ENCODE measurements at places on chromosomes 6 and 20.

DNA sequence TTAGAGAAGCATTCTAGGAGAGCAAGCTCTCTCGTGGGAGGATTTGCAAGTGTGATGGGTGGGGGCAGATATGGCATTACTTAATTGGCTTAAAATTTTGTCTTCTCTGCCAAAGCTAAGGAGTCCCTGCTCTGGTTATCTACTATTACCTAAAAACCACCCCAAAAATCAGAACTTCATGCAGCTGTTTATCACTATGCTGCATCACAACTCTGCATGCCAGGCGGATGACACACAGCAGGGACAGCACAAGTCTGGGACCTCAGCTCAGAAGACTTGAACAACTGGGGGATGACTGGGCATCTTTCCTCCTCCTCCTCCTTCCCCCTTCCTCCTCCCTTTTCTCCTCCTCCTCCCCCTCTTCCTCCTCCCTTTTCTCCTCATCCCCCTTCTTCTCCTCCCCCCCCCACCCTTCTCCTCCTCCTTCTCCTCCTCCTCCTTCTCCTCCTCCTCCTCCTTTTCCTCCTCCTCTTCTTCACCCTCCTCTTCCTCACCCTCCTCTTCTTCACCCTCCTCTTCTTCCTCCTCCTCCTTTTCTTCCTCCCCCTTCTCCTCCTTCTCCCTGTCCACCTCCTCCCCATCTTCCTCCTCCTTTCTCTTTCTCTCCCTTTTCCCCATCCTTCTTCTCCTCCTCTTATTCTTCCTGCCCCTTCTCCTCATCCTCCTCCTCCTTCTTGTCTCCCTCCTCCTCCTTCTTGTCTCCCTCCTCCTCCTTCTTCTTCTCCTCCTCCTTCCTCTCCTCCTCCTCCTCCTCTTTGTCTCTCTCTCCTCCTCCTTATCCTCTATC is 218.6 kb upstream of the PMEPA1 start:
- DNase-seq: no peak

DNA sequence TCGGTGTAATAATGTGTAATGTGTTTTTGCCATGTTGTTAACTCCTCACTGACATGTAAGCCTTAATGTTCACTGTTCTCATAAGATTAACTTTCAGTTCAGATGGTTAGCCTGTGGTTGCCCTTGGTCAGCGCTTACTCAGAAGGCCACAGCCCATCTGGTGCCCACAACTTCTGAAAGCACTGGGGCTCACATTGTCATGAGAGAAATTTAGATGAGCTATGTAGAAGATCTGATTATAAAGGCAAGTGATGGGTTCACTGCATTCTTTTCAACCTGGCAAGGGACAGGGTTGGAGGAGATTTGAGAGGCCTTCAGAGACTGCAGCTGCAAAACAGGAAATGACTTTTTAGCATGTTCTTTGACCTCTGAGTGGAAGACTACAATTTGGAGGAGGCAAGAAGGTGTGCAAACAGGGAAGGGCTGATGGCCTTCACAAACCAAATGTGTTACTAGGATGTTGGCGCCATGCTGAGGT is 242.3 kb upstream of the SUPT3H start:
- no peak for DNase-seq

DNA sequence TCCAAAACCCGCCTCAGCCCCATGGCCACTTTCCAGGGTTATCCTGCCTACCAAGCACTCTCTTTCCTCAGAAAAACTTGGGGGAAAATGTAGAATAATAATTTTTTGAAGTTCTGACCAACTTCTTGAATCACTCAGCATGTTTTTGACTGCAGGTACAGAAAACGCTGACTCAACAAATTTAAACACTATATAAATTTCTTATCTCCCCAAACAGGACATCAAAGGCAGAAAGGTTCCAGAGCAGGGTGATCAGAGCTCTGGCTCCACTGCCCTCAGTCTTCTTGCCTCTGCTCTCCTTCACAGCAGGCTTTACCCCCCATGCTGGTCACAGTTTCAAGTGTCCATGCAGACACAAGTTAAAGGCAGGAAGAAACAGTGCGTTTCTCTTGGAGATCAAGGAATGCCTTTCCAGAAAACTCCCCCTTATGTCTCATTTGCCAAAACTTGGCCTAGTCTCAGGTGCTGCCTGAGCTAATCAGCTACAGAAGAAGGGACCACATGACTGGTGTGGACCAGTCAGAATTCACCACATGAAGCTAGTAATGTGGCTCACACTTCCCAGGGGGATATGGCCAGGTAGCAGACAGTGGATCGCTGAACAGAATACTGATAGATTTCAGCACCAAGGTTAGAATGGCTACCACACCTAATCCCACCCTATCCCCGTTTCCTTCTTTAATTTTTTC is 24.4 kb upstream of the SLC17A3 start:
- no peak for DNase-seq

GRCh38 chr6:158803733-158804143 is 15.4 kb downstream of the EZR start:
- no peak for DNase-seq

GRCh38 chr6:163180874-163181541 is 233.5 kb upstream of the QKI start:
- DNase-seq: no peak

- DNase-seq: no peak
Measured at GRCh38 chr6:4916954-4917561, 86.8 kb downstream of the RPP40 start.

- DNase-seq: no peak
Measured at GRCh38 chr20:25030649-25031207, 27.2 kb downstream of the ACSS1 start.
